ENCODE measurements at places on chromosomes 16 and 17. TPM values are rescaled to one million over a fixed set of nuclear protein-coding genes. Genes with fewer than 3 reads are reported as not detected.

GRCh38 chr16:3754081-3754703 is 36.9 kb upstream of the TRAP1 start:
- no peak for DNase-seq

- DNase-seq, result no peak
Measured at GRCh38 chr17:42985225-42985624, 4.9 kb downstream of the RUNDC1 start.

GRCh38 chr17:855569-855968 is 73.4 kb downstream of the MRM3 start:
- DNase-seq, result no peak

DNA sequence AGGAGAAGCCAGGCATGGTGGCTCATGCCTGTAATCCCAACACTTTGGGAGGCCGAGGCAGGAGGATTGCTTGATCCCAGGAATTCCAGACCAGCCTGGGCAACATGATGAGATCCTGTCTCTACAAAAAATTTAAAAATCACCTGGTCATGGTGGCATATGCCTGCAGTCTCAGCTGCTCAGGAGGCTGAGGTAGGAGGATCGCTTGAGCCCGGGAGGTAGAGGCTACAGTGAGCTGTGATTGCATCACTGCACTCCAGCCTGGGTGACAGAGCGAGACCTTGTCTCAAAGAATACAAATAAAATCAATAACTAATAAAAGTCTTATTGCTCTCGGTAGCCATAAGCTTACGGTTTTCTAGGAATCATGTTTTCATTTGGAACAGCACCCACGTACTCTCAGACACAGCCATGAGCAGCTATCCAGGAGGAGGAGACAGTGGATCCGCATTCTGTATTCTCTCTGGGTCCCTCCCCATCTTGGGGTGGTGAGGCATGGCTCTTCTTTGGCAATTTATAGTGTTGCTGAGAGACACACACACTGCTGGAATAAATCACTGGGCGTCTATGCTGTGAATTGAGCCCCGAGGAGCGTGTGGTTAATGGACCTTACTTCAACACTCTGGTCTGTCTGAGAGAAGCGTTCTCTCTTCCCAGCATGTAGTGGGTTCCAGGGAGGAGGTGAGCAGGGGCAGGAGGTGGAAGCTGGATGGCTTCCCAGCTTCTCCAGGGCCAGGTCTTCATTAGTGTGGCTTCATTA is 8.5 kb upstream of the ADCY9 start:
- DNase-seq, result peak; percentile 60

DNA sequence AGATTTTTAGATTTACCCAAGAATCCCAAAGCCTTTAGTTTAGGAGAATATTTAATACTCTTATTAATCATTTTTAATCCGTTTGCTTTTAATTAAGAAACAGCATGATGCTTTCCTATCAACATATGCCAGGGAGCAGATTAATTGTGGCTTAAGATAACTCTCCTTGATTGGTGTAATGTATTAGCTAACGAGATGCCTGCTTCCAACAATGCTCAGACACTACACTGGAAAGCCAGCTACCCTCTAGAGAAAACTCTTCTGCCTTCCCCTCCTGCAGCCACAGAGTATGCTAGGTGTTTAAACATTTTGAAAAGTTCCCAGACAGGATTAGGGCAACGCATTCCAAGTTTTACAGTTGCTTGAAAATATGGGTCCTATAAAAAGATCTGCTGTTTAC is 142.2 kb downstream of the AATF start:
- DNase-seq, result no peak

- DNase-seq, result no peak
Measured at GRCh38 chr17:1533661-1534325, 17.4 kb upstream of the INPP5K start.

DNA sequence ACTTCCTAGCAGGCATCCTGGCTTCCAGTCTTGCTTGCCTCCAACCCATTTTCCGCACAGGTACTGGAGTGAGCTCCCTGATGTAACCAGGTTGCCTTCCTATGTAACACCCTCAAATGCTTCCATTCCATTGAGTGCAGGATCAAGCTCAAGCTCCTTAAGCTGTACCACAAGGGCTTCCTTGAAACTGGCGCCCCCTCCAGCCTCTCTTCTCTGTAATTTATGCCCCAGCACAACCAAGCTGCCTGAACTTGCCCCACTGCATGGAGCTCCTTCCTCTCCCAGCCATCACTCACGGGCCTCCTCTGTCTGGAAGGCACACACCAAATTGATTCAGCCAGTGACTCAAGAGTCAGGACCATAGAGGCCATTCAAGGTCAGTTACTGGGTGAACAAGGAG is 234.8 kb upstream of the RPL38 start:
- no peak for DNase-seq

- DNase-seq, result no peak
Measured at GRCh38 chr17:77455891-77456260, 315.1 kb downstream of the SEC14L1 start.

GRCh38 chr17:66255112-66255511 is 25.9 kb upstream of the APOH start:
- peak; percentile 76 for DNase-seq

NUPR1 gene
- polyA plus RNA-seq, result 7.8 TPM

FBXO39 gene
- 0.19 TPM for polyA plus RNA-seq

KRTAP4-3 gene
- not detected for polyA plus RNA-seq
